NCI-H1105 (cell line): ENCODE measurements at places on chromosomes 11 and 22.
A peak's percentile ranks its signal among the peaks of the same experiment; 100 is the strongest.

DNA sequence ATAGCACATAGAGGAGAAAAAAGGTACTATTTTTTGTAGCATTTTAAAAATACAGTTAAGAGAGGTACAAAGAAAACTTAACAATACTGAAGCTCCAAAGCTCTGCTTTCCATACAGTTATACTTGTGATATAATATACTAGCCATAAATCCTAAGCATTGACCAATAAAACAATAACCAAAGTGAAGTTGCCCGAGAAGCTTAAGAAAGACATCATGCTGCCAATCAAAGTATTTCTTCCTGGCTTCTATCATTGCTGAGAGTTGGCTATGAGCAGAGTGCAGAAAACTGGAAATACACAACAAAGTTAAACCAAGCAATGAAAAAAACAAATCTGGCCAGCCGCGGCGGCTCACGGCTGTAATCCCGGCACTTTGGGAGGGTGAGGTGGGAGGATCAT is 84.2 kb downstream of the RBFOX2 start:
- no peak for DNase-seq

DNA sequence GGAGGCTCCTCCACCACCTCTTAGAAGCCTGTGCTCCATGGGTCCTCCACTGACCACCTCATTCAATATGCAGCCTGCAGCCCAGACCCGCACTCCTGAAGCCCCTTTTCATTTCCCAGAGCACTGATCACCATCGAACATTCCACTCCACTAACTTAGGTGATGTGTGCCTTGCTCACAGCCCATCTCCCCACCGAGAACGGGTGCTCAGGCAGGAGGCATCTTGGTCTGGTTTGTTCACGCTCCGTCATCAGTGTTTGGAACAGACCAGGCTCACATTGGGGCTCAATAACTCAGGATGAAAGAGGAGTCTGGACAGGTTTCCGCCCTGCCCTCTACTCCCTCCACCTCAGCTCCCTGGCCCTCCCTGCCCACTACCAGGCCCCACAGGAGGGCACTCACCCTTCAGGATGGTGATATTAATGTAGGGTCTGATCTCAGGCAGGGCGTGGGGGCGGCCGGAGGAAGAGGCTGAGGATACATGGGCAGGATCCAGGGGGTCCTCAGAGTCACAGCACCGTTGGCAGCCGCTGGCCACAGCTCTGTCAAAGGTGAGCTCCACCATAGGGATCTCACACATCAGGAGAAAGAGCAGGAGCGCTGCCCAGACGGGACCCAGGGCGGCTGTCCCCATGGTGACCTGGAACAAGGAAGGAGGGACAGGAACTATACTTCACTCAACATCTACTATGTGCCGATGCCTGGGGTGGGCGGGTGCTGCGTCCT is 3.1 kb downstream of the C1QTNF6 start:
- no peak for DNase-seq

- DNase-seq = no peak
Observed at GRCh38 chr11:1820463-1821325, 14.1 kb upstream of the SYT8 start.

DNA sequence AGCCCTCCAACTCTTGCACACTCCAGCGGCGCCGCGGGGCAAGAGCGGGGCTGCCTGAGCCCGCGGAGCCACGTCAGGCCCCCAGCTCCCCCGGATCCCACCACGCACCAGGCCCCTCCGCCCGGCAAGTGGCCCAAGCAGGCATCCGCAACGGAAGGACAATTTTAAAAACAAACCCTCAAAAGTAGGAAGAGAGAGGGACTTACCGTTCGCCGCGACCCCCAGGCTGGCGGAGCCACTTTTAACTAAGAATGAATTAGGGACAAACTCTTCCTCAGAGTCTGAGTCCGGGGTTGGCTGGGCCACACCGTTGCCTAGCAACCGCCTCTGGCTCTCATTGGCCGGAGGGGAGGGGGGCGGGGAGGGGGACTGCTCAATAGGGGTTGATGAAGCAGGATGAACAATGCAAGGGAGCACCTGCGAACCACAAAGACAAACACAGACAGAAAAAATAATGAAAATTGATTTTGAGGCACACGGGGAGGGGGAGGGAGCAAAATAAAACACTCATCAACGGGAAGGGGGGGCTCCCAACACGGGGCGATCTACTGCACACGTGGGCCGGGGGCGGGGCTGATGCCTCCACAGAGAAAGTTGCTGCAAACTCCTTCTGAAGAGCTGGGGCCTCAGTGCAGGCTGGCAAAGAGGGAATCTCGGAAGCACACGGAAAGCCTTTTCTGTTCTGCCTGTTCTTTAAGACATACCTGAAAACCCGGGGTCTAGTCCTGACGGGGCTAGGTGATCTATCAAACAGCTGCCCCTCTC is 387.5 kb upstream of the NARS2 start:
- peak; percentile 64 for DNase-seq

GRCh38 chr11:35330931-35331330 is 88.4 kb downstream of the SLC1A2 start:
- no peak for DNase-seq

GRCh38 chr11:55701429-55701828 is 39.4 kb downstream of the OR4C6 start:
- DNase-seq = no peak
